ENCODE measurements at places on chromosomes 13 and 19.

DNA sequence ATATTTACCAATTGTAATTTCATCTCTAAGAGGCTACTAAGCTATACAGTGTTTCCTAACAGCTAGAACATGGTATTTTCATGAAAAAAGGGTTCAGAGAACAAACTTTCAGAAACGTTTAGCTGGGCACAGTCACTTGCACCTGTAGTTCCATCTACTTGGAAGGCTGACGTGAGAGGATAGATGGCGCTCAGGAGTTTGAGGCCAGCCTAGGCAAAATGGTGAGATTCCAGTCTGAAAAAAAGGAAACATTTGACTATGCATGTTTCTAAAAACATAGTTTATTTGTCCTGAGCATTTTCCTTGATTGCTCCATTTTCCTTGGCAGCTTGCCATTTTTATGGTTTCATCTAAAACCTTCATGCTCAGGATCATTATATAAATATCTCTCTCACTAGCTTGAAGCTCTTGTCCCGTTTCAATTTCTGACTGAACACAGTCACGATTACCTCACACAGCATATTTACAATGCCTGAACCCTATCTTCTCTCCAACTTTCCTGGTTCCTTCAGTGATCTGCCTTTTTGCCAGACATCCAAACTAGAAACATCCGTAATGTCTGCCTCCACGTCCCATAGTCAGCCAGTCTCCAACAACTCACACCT lies 200.8 kb downstream of the RGCC start:
- DNase-seq, result no peak

DNA sequence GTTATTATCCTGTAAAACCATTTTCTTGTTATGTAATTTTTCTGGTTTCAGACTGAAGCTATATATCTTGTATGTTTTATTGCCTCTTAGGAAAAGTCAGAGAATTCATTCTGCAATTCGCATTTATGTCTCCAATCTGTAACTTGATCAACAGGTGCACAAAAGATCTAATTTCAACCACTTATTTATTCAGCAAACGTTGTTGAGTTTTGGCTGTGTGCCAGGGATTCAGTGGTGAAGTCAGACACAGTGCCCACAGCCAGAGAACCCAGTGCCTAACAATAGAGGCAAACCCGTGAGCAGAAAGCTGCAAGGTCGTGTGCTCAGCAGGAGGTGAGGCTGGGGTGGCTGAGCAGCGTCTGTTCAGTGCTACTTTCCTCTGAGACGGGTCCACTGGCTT lies 119.5 kb upstream of the MCF2L start:
- no peak for DNase-seq

- no peak for DNase-seq
These were observed 48.5 kb downstream of the CELF5 start for GRCh38 chr19:3272952-3273351.

DNA sequence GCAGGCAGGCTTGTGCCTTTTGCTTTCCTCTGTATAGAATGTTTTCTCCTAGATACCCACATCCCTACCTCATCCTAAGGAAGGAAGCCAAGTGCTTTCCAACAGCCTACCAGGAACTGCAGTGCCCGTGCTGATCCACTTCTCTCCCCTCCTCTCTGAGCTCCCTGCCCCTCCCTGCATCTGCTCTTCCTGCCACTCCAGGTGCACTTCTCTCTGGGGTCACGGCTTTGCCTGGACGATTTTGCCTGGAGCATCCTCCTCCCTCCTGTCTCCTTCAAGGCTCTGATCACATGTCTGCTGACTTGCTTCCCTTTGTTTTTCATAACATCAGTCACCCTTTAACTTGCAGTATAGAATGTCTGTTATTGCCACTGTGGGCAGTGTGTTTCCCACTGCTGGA lies 34.7 kb upstream of the IRS2 start:
- DNase-seq, result no peak

DNA sequence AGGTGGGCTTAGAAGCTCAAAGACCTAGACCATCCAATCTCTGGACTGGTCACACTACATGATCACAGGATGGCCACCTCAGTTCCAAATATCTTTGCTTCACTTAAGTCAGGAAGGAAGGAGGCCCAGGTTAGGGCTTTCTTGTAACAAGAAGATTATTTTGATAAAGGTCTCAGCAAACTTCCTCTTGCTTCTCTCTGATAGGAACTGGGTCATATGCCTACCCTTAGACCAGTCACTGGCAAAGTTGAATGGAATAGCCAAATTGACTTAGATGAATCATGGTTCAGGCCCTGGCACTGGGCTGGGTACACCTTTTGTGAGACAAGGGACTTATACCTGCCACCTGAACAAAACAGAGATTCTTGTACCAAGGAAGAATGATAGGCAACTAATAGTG lies 11.0 kb downstream of the FRY start:
- no peak for DNase-seq

DNA sequence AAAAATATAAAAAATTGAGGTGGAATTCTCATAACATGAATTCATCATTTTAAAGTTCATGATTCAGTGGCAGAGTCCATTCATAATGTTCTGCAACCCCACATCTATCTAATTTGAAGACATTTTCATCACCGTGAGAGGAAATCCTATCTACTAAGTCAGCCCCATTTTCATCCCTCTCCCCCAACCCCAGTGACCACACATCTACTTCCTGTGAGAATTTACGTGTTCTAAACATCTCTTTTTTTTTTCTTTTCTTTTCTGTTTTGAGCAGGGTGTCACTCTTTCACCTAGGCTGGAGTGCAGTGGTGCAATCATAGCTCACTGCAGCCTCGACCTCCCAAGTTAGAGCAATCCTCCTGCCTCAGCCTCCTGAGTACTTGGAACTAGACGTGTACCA lies 17.5 kb downstream of the ATCAY start:
- DNase-seq, result no peak

DNA sequence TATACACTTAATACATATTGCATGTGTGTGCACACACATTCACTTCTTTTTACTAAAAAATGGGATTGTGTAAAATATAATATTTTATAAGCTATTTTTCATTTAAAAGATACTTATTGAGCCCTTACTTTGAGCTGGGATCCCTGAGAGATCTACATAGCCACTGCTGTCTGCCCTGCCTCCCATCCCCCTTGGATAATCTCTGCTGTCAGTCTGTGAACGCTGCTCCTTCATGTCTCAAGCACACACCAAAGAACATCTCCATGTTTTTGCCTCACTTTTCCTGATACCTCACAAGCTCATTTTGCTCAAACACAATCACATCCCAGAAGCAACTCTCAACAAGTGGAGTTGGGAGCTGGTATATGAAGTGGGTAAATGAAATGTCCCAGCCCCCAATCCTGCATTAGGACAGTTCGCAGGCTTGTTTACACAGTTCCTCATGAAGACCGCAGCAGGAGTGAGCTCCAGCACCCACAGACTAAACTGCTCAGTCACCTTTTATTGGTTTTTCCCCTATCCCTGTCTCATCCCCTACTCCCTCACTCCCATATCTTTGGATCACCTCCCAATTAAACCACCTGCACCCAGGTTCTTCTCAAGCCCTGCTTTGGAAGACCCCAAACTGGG lies 108.3 kb upstream of the FRY start:
- DNase-seq, result no peak

DNA sequence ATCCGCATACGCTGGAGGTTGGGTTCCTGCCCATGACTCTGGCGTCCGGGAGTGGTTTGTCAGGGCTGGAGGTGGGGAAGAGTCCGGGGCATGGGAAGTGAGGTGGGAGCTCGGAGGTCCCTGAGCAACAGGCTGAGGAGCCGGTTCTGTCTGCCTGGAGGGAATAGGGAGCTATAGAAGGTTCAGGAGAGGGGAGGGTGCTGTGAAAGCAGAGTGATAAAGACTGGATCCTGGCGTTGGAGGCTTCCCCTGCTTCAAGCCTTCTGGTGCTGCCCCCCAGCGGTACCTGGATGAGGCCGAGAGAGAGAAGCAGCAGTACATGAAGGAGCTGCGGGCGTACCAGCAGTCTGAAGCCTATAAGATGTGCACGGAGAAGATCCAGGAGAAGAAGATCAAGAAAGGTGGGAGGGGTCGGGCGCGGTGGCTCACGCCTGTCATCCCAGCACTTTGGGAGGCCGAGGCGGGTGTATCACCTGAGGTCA lies 2.6 kb downstream of the HMG20B start:
- DNase-seq, result no peak

GRCh38 chr19:33609353-33609752 lies 12.4 kb upstream of the CHST8 start:
- no peak for DNase-seq

GRCh38 chr19:44113784-44114390 lies 688 bp downstream of the ZNF225 start:
- no peak for DNase-seq

DNA sequence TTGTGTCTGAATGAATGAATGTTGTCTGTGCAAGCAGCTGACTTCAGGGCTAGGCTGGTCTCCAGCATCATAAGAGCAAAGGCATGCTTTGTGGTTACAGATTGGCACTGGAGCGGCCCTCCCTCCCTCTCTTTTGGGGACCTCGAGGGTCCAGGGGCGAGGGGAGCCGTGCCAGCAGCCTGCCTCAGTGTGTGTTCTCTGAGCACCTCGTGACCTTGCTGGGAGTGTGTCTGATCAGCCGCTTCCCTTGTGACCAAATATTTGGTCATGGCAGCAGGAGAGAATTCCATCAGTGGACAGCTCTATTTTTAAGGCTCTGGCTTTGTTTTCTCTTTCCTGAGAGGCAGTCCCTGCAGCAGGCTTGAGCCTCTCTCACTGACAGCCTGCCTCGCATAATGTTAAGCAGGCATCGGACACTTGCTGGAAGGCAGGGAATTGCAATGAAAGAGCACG lies 329.7 kb downstream of the UQCRFS1 start:
- peak; percentile 40 for DNase-seq

DNA sequence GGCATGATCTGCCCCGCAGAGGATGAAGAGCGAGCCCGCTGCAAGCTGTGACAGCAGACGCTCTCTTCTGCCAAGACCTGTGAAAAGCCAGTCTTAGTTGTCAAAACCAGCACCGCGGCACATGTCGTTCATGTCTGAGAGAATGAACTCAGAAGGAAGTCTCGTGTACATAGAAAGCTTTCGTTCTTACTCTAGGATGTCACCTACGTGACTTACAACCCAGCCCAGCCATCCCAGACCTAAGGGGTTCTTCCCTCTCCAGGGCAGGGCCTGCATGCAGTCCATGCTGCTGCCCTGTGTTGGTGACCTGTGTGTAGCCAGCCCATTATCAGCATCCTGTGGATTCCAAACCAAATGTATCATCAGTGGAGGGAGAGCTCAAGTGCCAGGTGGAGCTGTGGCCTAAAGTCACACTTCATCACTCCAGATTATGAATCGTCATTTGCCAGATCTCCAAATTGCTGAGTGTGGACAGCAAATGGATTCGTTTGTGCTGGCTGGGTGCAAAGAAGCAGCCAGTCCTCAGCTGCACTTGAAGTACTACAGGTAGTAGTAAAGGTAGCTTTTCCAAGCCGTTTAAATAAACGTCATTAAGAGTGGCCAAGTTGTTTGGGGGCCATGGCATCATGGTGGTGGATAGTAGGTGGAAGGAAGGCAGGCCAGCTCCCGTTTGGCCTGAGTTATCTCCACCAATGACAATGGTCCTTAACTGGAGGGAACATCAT lies 73.9 kb upstream of the GPR183 start:
- DNase-seq, result no peak
